Cardiac muscle cell (in vitro differentiated cells and primary cell): ENCODE measurements at places on chromosomes 7 and 10. TPM values are rescaled to one million over a fixed set of nuclear protein-coding genes. Genes with fewer than 3 reads are reported as not detected.

Gene CNTNAP2
- total RNA-seq = 2.1 and 4.8 TPM in 2 replicates

Gene GHRHR
- total RNA-seq = not detected in 2 replicates

Gene DENND2A
- total RNA-seq = 8.9 and 21.7 TPM in 2 replicates

Gene ELN
- 0.77 and 0.88 TPM in 2 replicates for total RNA-seq

Gene HIP1
- total RNA-seq = 32.3 and 34.6 TPM in 2 replicates

GRCh38 chr7:90720984-90721760, 125.1 kb downstream of the CDK14 start:
- peak; percentile 89 for DNase-seq

GRCh38 chr10:117991701-117992100, 55.0 kb downstream of the RAB11FIP2 start:
- DNase-seq = no peak

- DNase-seq = peak; percentile 62
Observed at GRCh38 chr10:31836569-31837406, 91.8 kb downstream of the ARHGAP12 start.

DNA sequence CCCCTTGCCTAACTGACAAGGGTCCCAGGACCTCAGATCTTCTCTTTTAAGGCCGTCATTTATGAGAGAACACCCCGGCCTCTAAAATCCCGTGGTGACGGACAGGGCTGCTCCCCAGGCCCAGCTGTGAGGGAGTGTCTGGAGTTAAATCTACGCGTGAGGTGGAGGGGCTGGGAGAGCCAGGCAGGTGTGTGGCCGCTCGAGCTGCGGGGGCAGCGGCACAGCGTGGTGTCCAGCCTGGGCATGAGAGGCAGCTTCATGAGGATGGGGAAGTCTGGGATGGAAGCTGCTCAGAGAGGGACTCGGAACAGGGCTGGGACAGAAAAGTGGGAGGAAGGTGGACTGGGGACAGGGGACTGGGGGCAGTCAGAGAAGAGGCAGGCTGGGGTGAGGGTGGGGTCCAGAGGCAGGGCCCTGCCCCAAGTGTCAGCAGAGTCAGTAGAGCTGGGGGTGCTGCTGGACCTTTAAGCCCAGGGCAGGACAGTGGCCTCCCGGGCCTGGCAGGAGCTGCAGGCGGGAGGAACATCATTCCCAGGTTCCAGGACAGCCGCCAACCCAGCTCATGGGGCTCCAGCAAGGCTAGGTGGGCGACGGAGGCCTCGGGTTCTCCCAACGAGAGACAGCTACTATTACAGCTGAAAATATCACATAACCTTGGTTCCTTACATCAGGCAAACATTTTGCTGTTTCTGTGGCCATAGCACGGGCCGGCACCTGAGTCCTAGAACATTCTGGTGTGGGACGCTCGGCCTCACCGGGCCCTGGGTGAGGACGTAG, 55.2 kb downstream of the JAKMIP3 start:
- DNase-seq = no peak

GRCh38 chr10:12559578-12560178, 210.3 kb downstream of the CAMK1D start:
- no peak for DNase-seq

DNA sequence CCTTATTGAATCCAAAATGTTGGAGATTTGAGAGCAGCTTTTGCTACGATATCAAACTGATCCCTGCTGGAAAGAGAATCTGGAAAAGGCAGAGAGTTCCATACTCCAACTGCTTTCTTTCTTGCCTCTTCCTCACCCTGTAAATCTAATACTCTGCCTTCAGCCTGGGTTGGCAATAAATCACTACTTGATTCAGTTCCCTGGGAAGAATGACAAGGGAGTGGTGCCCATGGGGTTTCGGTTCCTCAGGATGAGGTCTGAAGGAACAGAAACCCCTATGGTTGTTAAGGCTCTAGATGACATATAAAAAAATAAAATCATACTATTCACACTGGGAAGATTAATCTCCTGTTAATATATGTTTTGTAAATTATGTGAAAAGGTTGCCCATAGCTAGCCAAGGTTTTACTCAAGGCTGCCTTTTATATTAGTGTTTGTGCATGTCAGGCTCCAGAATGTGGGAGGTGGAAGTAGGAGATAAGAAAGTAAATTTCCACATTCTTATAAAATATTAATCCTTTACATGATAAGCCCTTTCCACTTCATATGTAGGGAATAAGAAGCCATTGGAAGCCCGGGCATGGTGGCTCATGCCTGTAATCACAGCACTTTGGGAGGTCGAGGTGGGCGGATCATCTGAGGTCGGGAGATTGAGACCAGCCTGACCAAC, 106.2 kb upstream of the CACNA2D1 start:
- DNase-seq = no peak

DNA sequence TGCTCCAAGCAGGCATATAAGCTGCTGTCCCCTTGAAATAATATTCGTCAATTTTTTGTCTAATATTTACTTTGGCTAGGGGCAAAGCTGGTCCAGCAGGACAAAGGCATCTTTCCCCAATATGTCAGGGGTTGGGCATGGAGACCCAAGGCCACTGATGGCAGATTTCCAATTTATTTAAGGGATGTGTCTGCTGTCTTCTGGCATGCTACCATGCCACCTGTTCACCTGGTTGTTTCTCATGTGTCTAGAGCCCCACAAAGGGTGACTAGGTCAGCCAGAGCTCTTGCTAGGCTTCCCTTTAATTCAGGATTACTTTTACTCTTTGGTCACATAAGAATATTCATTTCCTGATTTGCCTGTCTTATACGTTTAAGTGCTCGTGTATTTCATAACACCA, 22.1 kb upstream of the SYPL1 start:
- no peak for DNase-seq

GRCh38 chr7:816751-817671, 15.3 kb upstream of the SUN1 start:
- peak; percentile 43 for DNase-seq

DNA sequence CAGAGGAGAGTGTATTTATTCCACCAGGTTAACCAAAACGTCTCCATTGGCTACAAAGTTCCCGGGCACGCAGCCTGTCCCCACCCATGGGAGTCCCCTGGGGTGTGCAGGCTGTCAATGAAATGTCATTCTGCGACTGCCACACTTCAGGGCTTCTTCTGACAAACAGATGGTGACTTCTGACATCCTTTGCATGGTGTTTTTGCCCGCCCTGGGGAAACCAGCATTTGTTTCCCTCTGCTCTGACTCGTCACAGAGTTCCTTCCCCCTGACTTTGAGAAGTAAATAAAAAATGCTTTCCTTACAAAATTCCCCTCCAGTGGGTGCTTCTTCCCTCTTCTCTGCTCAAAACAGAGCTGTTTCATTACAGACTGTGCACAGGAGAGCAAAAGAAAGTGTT, 38.2 kb downstream of the TNS3 start:
- DNase-seq = no peak

DNA sequence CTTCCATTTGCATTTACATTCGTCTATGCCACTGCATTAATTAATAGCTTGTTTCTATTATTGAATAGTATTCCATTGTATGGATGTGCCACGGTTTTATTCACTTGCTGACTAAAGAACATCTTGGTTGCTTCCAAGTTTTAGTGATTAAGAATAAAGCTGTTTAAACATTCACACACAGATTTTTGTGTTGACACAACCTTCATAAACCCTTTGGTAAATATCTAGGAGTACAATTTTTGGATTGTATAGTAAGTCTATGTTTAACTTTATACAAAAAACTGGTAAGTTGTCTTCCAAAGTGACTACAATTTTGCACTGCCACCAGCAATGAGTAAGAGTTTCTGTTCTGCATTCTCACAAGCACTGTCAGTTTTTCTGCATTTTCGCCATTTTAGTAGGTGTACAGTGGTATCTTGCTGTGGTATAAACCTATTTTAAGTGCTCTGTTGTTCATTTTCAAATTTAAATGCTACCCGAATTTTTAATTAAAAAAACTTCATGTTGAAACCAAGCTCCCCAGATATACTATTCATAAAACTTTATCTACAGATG, 121.4 kb downstream of the RNF133 start:
- no peak for DNase-seq

DNA sequence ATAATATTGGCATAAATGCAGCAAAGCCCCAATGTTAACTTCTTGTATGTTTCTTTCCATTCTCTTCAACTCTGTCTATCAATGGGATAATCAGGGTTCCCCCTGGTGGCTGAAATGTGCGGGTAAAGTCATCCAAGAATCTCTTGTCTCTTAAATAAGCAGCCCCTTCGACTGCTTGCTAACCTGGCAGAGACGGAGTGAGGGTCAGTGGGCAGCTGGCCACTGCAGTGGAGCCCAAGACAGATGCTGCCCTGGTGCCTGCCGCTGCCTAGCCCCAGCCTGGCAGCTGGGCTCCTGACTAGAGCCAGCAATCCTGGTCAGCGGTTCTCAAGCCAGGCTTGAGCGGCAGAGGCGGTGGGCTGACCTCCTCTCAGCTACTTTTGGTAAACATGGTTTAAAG, 248.9 kb downstream of the COBL start:
- DNase-seq = peak; percentile 81

DNA sequence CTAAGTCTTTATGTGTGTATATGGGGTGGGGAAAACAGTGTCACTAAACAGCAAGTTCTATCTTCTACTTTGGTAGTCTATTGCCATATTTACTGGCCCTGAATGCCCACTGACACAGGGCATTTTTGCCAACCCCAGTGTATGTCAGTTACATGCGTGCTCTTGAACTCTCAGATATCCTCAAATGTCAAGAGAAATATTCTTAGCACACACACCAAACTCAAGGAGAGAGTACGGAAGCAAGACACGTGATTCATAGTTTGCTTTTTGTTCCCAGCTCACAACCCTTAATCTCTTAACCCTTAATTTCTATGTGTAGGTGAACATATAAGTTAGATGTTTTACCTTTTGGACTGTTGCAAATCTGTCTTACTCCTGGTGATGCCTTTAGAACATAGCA, 39.3 kb downstream of the EPC1 start:
- no peak for DNase-seq

DNA sequence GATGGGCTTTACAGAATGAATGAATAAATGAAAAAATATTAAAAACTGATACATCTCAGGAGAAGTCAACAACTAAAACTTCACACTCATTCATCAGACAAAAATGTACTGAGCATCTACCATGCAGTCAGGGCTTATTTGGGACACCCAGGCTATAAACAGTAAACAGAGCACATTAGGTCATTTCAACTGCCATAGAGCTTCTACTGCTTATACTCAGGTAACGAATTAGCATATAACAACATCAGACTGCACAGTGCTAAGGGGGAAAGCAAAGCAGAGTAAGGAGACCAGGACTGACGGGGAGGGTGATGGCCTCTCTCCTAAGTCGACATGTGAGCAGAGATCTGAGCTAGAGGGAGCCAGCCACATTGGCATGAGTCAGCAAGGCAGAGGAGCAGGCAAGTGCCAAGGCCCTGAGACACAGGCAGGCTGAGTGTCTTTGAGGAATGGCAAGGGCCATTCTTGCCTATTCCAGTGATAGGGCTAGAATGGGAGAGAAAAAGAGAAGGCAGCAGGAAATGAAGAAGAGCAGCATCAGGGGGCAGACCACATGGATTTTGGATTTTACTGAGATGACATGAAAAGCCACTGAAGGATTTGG, 528.9 kb downstream of the PARD3 start:
- DNase-seq = no peak

DNA sequence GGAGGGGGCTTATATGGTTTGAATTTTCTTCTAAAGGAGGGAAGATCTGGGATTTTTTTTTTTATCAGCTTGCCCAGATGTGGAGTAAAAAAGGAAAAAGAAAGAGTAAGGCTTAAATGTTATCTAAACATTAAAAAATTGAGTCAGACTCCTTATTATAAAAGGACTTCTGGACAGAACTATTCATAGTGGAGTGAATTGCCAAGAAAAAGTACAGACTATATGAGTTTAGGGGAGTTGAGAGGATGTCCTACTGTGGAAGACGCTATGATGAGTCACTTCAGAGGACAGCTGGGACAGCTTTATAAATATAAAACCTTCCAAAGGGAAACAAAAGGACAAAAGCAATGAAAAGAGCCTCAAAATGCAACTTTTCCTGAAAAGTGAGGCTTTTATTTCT, 73.0 kb downstream of the TFPI2 start:
- DNase-seq = no peak

- DNase-seq = no peak
Observed at GRCh38 chr10:3272300-3272699, 99.7 kb upstream of the PITRM1 start.

DNA sequence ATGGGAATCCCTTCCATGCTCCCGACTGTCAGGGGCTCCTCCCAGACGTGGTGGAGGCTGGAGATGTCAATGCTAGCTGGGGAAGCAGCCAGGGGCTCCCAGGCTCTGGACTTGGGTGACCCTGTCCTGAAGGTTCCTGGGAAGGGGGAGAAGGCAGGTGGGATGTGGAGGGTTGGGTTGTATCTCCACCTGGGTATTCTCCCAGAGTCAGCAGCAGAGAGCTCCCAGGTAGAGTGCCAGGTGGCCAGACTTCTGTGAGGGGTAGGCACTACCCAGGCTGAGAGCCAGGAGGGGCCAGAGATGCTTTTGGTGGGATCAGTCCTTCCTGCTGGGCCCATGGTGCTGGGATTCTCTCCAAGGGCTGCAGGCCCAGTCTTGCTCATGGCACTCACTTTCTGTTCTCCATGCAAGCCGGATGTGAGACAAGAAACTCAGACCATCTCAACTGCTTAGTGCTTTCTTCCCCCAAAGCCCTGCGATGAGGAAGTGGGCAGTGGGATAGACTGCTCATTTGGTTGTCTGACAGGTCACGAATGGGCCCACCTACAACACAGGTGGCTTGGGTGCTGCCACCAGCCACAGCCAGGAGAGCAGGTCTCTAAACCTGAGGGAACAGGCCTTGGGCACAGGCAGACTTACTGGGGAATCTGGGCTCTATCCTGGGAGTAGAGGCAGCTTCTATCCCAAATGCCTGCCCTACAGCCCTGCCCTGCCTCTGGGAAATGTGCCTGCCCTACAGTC, 52.5 kb upstream of the CAMK2B start:
- DNase-seq = no peak

- no peak for DNase-seq
Observed at GRCh38 chr7:30726296-30727006, 25.5 kb upstream of the INMT start.

DNA sequence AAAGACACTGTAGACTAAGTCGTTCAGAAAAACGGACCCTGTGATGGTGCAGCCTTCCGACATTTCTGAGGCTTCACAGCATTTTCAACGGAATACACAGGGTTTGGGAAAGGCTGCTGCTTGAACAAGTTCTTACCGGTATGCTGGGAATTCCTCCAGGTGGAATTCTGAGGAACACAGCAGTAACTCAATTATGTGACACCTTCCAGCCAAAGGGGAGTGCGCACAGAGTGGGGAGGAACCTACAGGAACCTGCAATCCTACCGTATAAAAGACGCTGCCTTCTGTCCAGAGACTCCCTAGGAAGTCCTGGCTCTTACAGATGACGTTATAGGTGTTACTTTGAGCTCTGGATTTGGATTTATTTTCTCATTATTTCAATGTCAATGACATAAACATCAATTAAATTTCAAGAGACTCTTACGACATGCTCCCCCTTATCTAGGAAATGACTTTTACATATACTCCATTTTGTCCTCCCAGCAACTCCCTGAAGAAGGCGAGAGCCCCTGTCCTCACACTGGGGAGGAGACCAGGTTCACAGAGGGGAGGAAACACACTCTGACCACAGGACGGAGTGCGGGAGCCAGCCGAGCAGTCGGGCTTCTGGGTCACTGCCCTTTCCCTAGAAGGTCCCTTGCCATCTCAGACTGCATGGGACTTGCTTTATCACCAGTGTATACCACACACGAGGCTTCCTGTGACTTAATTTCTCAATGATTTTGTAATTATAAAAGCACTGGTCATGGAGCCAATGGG, 27.9 kb downstream of the VIPR2 start:
- DNase-seq = no peak
